ENCODE measurements at places on chromosomes 11 and 22.

GRCh38 chr11:19929655-19930054 is 217.0 kb downstream of the NAV2 start:
- DNase-seq, result no peak

GRCh38 chr22:43731988-43732387 is 80.1 kb downstream of the EFCAB6 start:
- DNase-seq, result no peak

DNA sequence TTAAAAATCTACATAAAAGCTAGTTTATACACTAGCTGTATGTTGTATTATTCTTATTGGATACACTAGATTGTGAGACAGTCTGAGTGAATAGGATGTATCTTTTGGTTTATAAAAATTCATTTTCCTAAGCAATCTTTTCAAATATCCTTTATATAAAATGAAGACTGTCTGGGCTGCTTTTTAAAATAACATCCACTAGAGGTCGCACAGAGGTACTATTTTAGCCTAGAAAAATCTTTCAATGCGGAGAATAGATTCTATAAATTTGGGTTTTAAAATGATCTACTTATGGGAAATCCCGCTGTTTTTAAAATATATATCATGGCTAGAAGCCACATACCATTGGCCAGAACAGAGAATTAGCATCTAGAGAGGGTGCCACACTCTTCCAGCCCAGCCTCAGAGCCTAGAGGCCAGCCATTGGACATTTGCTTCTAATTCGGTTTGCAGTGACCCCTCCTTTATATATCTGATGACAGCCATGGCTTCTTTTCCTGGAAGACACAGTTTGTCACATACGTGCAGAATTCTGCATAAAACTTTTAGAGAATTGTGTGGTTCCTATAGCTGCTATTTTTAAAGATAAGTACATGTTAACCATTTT is 7.3 kb downstream of the C11orf97 start:
- DNase-seq, result no peak

DNA sequence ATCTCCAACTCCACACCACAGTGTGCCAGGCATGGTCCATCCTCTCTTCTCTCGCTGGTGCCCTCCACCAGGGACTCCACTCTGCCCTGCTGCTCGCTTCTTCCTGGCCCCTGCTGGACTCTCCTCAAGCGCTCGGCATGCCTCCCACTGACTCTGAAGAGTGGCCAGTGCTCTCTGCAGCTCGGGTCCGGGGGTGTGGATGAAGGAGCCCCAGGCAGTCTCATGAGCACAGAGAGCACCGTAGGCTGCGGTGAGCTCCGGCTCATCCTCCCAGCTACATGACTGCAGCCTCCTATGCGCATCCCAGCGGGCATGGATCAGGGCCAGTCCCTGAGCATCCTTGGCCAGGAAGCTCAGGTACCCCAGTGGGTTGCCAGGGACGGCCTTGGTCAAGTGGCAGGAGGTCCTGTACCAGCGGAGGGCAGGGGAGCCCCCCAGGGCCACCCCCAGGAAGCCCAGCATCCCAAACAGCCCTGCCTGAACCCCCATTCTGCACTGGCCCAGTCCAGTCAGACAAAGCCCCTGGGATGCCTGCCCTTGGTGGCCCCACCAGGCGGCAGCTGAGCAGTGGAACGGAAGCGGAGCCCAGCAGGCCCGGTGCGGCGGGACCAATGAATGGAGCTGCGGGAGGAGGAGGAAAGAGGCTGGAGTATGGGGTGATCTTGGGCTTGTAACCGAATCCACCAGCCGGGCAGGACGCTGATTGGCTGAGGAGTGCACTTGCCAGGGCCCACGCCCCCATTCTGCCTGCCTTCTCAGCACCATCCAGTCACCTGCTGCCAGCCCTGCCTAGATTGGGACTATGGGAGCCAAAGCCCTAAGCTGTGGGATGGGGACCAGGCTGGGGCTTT is at the start of gene PLA2G3:
TSS of gene PLA2G3 (minus strand) at position 643 of the 851 bp plus-strand sequence. CDS start at position 489, 154 bp downstream.
- DNase-seq, result no peak

Measured in SW 1271 (cell line).